Activated CD4-positive, alpha-beta T cell treated with anti-CD3 and anti-CD28 coated beads for 36 hours (primary cell): ENCODE measurements at places on chromosomes 3 and 15. TPM values are rescaled to one million over a fixed set of nuclear protein-coding genes. Genes with fewer than 3 reads are reported as not detected.

GALNT15 gene
- total RNA-seq: not detected

GOLGA6A gene
- not detected for total RNA-seq

SLC51B gene
- not detected for total RNA-seq

NR2E3 gene
- not detected for total RNA-seq

DNA sequence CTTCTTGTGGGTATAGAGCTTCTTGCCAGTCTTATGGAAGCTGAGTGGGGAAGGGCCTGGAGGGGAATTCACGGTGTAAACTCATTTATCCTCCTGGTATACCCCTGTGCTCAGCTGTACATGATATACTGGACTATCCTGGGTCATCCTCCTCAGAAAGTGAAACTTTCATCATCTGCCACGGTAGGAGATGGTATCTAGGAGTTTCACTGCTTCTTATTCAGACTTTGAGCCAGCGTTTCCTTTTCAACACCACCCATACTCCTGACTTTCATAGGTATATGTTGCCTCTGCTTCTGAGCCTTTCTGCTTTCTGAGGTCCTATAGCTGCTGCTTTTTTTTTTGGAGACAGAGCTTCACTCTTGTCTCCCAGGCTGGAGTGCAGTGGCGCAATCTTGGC, 15.6 kb downstream of the SENP5 start:
- peak overlapping the region; percentile 53 for H3K27ac ChIP-seq
- peaks cover 45% of the 10 kb centered on the region for H3K4me1 ChIP-seq
- H3K36me3 ChIP-seq: peaks cover 17% of the 10 kb centered on the region
- DNase-seq: no peak
- no peaks in the 10 kb centered on the region for H3K27me3 ChIP-seq

COL8A1 gene
- not detected for total RNA-seq

GRCh38 chr3:76107935-76108570, 322.7 kb upstream of the ZNF717 start:
- H3K4me3 ChIP-seq: no peak overlapping the region
- H3K27me3 ChIP-seq: no peaks in the 10 kb centered on the region
- DNase-seq: peak; percentile 10
- H3K36me3 ChIP-seq: no peaks in the 10 kb centered on the region
- no peaks in the 10 kb centered on the region for H3K4me1 ChIP-seq
- no peak overlapping the region for H3K27ac ChIP-seq

DNA sequence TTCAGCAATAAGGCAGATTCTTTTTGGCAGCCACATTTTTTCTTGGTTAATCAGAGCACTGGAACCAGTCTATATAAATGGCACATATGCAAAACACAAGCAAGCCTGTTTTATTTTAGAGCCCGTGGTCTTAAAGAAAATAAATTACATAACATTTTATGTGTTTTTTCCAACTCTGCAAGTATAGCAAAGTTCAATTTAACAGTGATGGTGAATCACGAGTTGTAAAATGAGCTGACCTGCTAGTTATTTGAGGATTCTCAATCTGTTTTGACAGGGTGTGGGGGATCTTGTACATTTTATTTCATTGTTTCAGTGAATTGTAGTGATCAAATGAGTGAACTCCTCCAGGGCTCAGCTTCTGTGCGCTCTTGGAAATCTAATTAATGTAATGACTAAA, 2.7 kb downstream of the ARHGEF26 start:
- no peak for DNase-seq
- peaks cover 50% of the 10 kb centered on the region for H3K27me3 ChIP-seq
- no peak overlapping the region for H3K27ac ChIP-seq
- no peaks in the 10 kb centered on the region for H3K36me3 ChIP-seq

DNA sequence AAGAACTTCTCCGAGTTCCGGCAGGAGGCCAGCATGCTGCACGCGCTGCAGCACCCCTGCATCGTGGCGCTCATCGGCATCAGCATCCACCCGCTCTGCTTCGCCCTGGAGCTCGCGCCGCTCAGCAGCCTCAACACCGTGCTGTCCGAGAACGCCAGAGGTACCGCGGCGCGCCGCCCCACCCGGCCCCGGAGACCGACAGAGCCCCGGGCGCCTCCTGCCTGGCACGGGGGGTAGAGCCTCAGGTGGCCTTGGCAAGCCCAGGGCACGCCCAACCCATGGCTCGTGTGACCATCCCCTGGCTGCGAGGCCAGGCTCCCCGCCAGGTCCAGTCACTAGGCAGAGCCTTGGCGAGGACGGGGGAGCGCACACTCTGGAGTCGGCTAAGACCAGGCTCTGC, 134.1 kb downstream of the LRRK1 start:
- no peak for DNase-seq
- no peak overlapping the region for H3K4me3 ChIP-seq
- H3K27ac ChIP-seq: no peak overlapping the region
- peaks cover 4% of the 10 kb centered on the region for H3K27me3 ChIP-seq
- H3K4me1 ChIP-seq: no peaks in the 10 kb centered on the region
